ENCODE measurements at places on chromosomes 7 and 10.

DNA sequence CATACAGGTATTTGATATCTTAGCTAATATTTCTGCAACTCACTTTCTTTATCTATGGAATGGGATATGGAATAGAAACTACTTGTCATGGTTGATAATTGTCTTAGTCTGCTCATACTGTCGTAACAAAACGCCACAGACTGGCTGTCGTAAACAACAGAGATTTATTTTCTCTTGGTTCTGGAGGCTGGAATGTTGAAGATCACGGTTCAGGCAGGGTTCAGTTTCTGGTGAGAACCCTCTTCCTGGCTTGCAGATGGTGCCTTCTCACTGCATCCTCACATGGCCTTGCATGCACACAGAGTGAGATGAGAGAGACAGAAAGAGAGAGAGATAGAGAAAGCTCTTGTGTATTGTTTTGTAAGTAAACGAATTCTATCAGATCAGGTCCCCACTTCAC, 332.7 kb upstream of the MAGI2 start:
- no peak for DNase-seq

GRCh38 chr7:151823566-151824372, 53.1 kb downstream of the PRKAG2 start:
- no peak for DNase-seq

GRCh38 chr10:66378117-66378876, 547.5 kb upstream of the LRRTM3 start:
- DNase-seq = no peak

DNA sequence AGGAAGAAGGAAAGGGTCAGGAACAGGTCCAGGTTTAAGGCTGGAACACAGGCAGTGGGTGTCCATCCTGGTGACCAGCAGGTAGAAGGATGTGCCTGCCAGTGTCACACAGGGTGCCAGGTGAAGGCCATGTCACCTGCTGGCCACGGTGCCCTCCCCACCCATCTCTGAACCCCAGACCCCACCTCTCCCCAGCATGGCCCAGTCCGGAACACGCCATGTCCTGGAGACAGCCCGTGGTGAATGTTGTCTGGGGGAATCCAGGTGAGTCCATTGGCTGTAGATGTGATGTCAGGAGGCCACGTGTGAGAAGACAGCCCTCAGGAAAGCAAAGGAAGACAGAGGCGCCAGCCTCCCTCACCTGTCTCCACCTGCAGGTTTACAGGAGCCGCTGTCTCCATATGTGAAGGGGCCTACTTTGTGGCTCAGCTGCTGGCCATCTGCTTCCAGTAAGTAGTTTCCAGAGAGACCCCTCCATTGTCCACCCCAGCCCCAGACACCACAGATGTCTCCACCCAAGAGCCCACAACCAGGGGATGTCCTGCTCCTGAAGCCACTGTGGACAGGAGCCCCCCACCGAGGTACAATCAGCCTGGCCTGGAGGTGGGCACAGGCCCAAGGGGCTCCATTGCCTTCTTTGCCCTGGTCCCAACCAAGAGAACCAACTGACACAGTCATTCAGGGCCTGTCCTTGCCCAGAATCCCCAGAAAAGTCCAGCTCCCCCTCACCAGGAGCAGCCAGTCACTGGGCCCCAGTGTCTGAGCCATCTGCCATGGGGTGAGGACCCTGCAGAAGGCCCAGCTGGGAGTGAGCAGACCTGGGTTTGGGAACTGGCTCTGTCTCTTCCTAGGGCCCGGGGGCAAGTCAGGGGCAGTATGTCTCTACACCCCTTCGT, 20.7 kb downstream of the TMEM72 start:
- no peak for DNase-seq

Data from CD4-positive, alpha-beta T cell treated with Interferon alpha-2 for 1 hour (primary cell).